Airway epithelial cell (primary cell): ENCODE measurements at places on chromosomes 4 and X. TPM values are rescaled to one million over a fixed set of nuclear protein-coding genes. Genes with fewer than 3 reads are reported as not detected.

UGT2B28 gene
- not detected in 2 replicates for total RNA-seq

EREG gene
- 21.3 and 33.1 TPM in 2 replicates for total RNA-seq

C4orf51 gene
- total RNA-seq, result not detected in 2 replicates

JAKMIP1 gene
- total RNA-seq, result not detected in 2 replicates

AREG gene
- total RNA-seq, result 325 and 334 TPM in 2 replicates

DCAF8L1 gene
- total RNA-seq, result not detected in 2 replicates

FRG1 gene
- 30.9 and 35.5 TPM in 2 replicates for total RNA-seq

TENM3 gene
- total RNA-seq, result 7.7 and 10.6 TPM in 2 replicates

THAP9 gene
- 0.84 and 2.6 TPM in 2 replicates for total RNA-seq

MAGT1 gene
- 41.4 and 46.4 TPM in 2 replicates for total RNA-seq

TMEM271 gene
- total RNA-seq, result not detected in 2 replicates

TMPRSS11A gene
- 1.4 and 1.5 TPM in 2 replicates for total RNA-seq
